Daoy (cell line): ENCODE measurements at places on chromosomes 2 and 18.

- DNase-seq = no peak
Measured at GRCh38 chr2:122627388-122627787, 871.9 kb downstream of the TSN start.

GRCh38 chr18:21851327-21851961, 110.9 kb downstream of the MIB1 start:
- no peak for DNase-seq

DNA sequence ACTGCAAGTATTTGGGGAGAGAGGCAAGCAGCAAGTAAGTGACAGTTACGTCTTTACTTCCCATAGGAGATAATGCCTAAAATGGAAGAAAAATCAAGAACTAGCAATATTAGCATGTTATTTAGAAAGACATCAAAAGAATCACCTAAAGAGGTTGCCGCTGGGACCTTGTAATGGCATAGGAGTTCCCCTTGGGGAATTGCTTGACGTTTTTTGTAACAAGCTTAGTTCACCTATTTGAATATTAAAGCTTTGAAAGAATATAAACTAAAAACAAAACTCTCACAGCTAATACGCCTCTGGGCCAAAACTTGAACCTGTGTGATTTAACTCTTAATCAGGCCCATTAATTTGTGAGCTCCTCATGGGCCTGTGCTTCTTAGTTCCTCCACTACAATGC, 89.0 kb downstream of the AAK1 start:
- no peak for DNase-seq

DNA sequence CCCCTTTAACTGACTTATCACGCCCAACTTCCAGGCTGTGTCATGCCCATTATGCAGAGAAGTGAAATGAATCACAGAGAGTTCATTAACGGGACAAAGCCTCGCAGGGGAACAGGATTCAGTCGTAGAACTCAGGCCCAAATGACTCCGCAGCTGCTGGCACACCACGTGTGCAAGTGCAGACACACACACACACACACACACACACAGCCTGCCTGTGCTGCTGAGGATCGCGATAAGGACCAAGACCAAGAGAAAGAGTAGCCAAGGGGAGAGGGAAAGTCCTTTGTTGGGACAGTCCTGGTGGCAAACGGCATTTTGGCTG, 90.0 kb upstream of the TAF1B start:
- peak; percentile 97 for DNase-seq

DNA sequence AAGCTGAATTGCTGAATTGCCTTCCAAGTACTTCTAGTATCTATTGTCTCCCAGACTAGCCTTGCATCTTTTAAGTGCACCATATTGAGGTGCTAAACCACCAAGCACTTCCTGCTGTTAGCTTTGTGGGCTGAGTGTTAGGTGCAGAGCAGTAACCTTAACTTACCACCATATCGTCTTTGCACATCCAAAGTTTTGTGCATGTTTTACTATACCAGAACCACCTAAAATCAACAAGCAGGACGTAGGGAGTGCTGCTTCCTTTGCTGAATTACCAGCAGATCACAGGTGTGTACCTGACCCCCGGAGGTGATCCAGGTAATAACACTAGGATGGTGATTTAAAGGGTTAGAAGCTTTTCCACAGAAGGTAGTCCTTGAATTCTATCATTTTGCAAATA, 359.9 kb upstream of the HNRNPA3 start:
- DNase-seq = no peak

DNA sequence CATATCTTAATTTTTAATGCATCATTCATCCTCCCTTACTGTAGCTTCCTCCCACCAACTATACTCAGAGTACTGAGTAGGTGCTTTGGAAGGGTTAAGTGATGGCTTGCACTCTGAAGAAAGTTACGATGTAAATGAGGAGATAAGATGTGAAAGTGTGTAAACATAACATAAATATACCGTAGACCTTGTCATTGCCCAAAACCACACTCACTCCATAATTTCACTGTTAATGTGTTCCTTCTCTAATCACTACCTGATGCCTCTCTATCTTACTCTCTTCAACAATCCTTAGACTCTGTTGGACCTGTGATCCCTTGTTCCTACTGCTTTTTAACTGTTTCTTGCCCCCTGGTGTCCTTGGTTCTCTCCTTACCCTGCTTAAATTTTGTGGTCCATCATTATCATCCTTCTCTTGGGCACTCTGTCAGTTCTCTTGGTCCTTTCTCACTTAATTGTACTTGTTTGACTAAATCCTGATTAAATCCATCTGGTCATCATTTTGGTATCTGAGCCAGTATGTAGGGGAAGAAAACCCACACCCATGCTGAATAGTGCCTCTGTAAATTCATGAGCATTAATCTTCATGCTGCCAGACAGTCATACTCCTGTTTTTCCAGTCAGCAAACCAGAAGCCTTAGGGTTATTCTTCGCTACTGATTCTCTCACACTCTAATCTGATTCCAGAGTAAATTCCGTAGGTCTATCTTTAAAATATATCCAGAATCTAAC, 45.0 kb downstream of the PMS1 start:
- DNase-seq = no peak

DNA sequence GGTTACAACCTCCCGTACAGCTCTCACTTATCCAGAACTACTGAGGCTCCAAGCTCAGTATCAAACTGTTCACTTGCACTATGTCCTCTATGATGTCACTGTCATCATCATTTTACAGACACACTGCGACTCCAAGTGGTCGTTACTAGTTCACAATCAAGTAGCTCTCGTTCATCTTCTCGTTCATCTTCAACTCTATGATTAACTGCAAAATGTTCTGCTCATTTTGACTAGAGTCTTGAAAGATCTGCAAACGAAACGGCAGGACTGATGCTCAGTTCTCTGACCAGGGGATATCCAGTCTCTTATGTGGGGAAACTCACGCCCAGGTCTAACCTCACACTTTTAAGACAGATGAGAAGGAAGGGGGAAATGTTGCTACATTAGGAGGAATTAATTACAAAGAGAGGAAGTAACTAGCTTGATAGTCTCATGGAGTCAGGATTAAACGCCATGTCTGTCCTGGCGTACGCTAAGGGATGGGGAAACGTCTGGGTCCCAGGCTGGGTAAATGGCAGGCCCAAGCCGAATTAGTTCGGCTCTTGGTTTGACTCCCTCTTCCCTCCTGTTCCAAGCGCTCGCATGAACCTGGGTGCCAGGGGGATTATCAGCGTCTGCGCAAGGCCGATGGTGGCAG, 794 bp upstream of the CHCHD5 start:
- no peak for DNase-seq

GRCh38 chr2:157439824-157440186, 4.1 kb downstream of the CYTIP start:
- DNase-seq = no peak

GRCh38 chr2:103435010-103435409, 673.2 kb downstream of the TMEM182 start:
- DNase-seq = peak; percentile 67

DNA sequence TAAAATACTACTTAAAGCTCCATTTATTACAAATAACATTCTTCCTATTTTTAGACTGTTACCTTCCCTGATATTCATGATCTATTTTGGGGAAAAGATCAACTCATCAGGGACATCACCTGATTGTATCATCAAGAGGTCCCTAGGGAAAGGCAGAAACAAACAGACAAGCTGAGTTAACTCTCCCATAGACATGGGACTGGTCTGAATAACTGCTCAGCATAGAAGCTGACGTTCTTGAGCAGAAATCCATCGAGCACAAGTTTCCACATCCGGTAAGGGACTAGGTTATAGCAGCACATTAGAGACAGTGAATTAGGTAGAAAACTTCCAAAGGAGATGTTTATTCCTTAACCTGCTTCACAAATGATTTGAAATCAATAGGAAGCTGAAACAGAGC, 1100.4 kb upstream of the SLC39A10 start:
- no peak for DNase-seq

- DNase-seq = no peak
Measured at GRCh38 chr18:11866764-11867163, 15.6 kb downstream of the CHMP1B start.

- DNase-seq = no peak
Measured at GRCh38 chr2:38171208-38171855, 95.4 kb upstream of the CYP1B1 start.
